ENCODE measurements at places on chromosomes 1 and 21. TPM values are rescaled to one million over a fixed set of nuclear protein-coding genes. Genes with fewer than 3 reads are reported as not detected.

Gene SMYD2
- total RNA-seq: 26.9 TPM

Gene CTSS
- total RNA-seq: 31.6 TPM

Gene ETV3L
- not detected for total RNA-seq

Gene DISP3
- not detected for total RNA-seq

Gene CDCA8
- total RNA-seq: 0.25 TPM

Gene RHD
- total RNA-seq: not detected

Gene LCE3E
- not detected for total RNA-seq

Gene C1orf87
- not detected for total RNA-seq

Gene HSPA6
- total RNA-seq: 0.45 TPM

Gene CFAP141
- total RNA-seq: not detected

Gene TRIM17
- total RNA-seq: 7.0 TPM

Gene OR14I1
- total RNA-seq: not detected

Gene PLA2G2A
- total RNA-seq: 0.27 TPM

Gene NTMT2
- not detected for total RNA-seq

Gene KRTAP13-2
- total RNA-seq: not detected

Gene RGSL1
- total RNA-seq: not detected

Gene KCNA10
- not detected for total RNA-seq

Gene CACNA1E
- total RNA-seq: not detected

Gene C1orf94
- total RNA-seq: not detected

Gene TAS1R1
- not detected for total RNA-seq

Gene ADAMTSL4
- total RNA-seq: 13.0 TPM

Gene PPIAL4G
- total RNA-seq: not detected

Gene PLPPR4
- 2.8 TPM for total RNA-seq

Gene IL22RA1
- total RNA-seq: 0.09 TPM

Gene DIO1
- total RNA-seq: not detected

Gene C1orf185
- not detected for total RNA-seq

Gene RPL11
- total RNA-seq: 1,073 TPM

Gene RIMKLA
- total RNA-seq: 0.09 TPM

Gene IVL
- not detected for total RNA-seq

Gene FAM167B
- total RNA-seq: 2.1 TPM

Gene NGF
- total RNA-seq: 20.2 TPM

Gene KMO
- total RNA-seq: not detected

Gene FAM131C
- total RNA-seq: 0.08 TPM
